Stomach (tissue), 19 donors: ENCODE measurements at places on chromosomes 2 and 18. TPM values are rescaled to one million over a fixed set of nuclear protein-coding genes. Genes with fewer than 3 reads are reported as not detected.

GRCh38 chr2:230737300-230737699 lies 24.7 kb downstream of the CAB39 start:
- DNase-seq, result no peak

DNA sequence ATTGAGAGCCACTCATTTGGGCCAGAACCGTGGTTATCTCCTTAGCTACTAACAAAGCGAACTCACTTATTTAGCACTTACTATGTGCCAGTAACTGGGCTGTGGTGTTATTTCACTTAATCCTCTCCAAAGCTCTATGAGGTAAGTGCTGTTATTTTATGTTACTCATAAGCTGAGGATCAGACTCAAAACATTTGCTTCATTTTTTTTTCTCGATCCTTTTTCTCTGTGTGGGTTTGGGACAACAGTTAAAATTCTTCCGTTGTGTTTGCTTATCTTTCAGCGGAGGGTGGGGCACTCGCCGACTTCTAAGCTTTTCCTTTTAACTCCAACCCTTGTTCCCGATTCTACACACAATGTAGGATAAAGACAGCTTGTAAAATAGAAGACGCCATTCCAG lies 52.8 kb downstream of the TMEM178A start:
- DNase-seq, result no peak

Gene CRYGD
- total RNA-seq, result not detected

GRCh38 chr2:206557321-206557720 lies 85.0 kb upstream of the FAM237A start:
- no peak for DNase-seq

DNA sequence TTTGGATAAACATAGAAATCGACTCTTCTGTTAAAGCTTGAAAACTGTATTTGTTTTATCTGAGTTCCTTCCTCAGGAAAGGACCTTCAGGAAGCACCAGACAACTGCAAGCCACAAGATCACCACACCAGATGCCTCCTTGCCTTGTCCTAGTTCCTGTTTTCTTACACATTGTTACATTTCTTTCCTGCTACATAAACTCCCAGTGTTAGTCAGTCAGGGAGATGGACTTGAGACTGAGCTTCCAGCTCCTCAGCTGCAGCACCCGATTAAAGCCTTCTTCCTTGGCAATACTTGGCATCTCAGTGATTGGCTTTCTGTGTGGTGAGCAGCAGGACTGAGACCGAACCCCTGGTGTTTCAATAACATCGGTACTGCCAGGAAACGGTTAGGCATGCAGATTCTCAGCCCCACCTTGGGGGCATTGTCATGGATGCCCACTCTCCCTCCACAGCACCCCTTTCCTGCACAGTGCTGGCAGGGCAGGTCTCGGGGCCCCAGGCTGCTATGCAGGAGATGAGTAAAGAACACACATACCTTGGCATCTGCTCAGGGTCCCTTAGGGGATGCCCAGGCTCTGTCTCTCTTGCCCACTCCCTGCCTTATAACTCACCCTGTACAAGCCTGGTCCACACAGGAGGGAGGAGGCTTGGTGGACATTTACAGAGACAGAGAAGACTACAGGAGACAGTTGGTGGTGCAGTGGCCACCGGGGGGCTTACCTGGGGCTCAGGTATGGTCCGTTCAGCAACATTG lies 32.6 kb downstream of the ANKMY1 start:
- DNase-seq, result no peak

- no peak for DNase-seq
Observed at GRCh38 chr18:45751766-45752165, 27.8 kb downstream of the SLC14A1 start.

DNA sequence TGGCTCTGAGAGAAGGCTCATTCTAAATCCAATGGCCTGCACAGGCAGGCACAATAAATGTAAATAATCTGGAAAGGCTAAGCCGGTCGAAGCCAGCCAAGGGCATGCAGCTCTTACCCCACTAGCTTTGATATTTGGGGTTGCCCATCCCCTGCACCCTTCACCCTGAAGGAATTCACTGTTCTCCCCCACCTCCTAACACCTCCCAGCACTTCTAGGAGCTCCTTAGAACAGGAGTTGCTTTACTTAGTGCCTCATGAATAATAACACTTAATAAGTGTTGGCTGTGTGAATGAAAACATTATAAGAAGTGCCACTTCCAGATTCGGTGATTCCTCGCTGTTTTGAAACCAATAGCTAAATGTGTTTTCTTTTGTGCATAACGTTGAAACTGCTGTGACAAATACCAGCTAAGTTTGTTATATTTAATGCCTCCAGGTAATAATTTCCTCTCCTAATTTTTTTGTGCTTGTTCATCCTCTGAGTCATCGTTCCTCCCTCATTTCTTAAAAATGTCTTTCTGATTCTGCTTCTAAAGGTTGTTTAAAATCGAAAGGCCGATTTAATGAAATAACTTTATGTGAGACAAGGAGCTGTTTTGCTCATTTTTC lies 458.8 kb downstream of the METTL4 start:
- no peak for DNase-seq

DNA sequence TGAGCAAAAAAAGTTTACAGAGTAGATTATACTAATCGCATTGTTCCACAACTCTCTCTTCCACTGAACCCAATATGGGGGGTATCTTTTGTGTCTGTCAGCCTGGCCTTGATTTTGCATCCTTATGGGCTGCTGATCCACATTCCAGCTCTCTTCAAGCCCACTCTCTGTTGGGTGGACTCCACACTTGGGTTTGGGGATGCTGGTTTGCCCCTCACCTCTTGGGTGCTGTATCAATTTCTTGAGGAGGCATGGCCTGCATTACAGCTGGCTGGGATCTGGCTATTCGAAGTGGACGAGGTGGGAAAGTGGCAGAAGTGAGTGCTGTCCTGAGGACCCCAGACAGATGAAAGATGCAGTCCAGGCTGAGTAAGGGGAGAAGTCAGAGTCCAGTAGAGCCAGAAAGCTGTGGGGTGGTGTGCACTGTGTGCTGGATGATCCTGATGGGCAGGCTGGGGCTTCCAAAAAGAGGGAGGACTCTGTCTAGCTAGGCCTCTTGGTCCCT lies 141.4 kb downstream of the CAPN13 start:
- no peak for DNase-seq

- no peak for DNase-seq
Observed at GRCh38 chr2:105379741-105380186, 19.1 kb downstream of the FHL2 start.

DNA sequence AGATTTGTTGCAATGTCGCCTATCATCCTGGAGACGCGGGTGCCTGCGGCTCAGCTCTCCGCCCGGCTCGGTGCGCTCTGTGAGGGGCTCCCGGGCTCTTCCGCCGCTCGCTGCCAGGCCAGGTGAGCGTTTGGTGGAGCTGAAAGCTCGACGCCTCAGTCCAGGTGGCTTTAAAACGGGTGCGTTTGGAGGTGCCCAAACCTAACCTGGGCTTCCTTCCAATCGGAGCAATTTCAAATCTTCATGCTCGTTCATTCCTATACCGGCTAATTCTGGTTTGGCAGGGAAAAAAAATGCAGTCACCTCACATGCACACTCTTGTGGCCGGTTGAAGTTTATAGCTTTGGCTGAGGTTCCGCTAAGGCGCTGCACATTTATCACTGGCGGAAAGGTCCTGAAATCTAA lies at the start of gene SLC16A14:
Gene SLC16A14 (minus strand): TSS at position 274 of the 405 bp plus-strand sequence. CDS start 9,572 bp downstream, outside the sequence.
- DNase-seq, result peak; percentile 90

GRCh38 chr2:157764386-157764785 lies 111.7 kb downstream of the ACVR1 start:
- no peak for DNase-seq

GRCh38 chr2:186554429-186554828 lies 35.4 kb upstream of the ITGAV start:
- no peak for DNase-seq

DNA sequence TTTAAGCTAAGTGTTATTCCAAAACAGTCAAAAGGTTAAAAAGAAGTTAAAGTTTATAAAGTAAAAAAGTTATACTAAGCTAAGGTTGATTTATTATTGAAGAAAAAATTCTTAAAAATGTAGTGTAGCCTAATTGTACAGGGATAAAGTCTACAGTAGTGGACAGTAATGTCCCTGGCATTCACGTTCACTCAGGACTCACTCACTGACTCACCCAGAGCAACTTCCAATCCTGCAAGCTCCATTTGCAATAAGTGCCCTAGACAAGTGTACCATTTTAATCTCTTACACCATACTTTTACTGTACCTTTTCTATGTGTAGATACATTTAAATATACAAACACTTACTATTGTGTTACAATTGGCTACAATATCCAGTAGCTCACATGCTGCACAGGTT lies 86.1 kb downstream of the CACNB4 start:
- no peak for DNase-seq

GRCh38 chr18:47254341-47254939 lies 3.0 kb upstream of the SKOR2 start:
- no peak for DNase-seq

DNA sequence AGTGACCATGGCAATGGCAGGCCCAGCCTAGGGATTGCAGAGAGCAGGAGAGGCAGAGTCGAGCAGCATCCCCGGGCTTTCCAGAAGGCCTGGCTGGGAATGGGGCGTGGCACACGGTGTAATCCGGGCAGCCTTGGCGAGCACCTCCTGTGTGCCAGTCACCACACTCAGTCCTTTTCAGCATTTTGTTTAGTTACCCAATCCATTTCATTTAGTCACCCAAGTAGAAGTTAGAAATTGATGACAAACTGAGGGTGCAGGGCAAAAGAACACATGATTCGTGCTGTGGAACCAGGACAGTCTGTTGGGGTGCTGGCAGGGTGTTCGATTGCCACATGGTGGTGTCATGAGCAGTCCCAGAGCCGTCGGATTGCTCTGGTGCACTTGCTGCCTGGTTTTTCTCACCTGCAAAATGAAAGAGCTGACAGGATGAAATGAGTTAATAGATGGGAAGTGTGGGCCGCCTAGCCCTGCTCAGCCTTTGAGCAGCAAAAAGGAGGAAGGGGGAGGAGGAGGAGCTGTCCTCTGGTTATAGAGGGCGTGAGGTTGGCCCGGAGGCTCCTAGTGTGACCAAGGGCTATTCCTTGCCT lies 299.4 kb downstream of the AGAP1 start:
- no peak for DNase-seq

- no peak for DNase-seq
Observed at GRCh38 chr2:198177040-198177439, 372.6 kb downstream of the PLCL1 start.

DNA sequence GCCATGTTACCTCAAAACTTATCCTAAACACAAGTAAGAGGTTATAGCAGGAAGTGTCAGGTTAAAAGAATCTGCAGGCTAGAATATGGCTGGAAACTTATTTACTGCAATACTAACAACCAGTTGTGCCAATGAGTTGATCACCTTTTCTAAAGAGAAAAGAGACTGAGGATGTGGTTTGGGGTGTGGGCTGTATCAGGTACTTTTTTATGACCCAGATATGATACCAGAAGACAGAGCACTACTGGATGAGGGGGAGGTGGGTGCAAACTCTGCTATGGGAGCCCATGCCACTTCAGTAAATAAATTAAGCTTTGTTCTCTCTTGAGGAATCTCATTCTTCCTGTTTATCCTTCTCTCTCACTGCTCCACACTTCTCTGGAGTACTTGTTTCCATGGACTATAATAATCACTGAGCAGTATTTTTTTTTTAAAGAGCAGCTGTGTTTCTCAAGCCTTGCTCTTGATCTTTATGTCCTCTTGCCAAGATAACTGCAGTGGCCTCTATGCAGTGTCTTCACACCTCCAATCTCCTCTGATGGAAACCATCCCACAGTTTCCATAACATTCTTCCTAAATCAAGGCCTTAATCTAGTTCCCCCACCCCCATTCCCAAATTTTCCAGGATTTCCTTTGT lies 51.2 kb upstream of the NOSTRIN start:
- DNase-seq, result peak; percentile 43

DNA sequence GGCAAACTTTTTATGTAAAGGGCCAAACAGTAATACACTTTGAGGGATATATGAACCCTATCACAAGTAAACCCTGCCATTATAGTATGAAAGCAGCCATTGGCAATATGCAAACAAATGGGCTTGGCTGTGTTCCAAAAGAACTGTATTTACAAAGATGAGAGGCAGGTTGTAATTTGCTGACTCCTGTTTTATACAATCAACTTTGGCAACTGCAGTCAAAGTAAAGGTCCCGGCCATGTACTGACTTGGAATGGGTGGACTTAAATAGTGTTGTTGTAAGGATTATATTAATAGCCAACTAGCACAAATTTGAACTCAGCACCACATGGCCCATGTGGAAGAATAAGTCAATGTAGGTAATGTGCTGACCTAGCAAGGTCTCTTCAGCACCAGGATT lies 223.4 kb downstream of the WDPCP start:
- DNase-seq, result no peak

DNA sequence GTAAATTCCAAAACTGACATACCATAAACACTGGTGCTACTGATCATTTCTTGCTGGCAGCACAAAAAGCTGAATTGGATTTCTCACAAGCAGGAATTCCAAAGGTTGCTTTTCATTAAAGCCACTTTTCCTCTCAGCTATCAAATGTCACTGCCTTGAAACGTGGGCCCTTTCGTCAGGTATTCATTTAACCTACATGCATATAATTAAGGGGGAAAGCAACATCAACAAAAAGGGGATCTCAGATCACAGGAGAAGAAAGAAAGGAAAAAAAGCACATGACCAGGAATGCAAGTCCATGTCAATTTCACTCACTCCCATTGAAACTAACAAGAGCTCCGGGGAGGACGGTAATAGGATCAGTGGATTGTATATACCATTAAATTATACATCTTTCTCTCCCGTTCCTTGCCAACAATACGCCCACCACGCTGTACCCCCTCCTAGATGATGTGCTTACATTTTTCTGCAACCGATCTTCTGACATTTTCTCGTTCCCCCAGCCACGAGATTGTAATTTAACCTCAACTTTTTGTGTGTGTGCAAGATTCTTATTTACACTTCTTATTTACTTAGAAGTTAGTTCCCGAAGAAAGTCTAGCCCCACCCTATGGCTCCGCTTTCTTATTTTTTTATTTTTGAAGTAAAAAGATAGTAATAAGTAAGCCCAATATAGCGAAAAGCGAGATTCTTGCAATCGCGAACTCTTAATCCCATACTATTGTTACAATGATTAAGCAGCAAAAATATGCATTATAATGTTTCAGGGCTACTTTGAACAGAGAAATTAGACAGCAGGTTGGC lies 725 bp downstream of the FIGN start:
- no peak for DNase-seq

GRCh38 chr2:25305775-25306174 lies 36.0 kb downstream of the DNMT3A start:
- DNase-seq, result no peak

DNA sequence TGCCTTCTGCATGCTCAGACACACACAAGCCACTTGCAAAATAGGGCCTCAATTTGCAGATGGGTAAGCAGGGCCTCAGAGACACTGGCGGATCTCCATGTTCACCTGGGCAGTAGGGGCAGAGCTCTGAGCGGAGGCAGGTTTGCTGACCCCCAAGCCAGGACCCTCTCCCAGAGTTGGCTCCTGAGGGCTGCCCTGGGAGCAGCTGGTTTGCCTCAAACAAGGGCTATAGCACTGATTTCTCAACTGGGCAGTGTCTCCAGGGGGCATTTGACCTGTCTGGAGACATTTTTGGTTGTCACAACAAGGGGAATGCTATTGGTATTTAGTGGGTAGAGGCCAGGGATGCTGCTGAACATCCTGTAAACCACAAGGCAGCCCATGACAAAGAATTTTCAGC lies 11.6 kb downstream of the GLI2 start:
- DNase-seq, result no peak

Gene VWA3B
- not detected for total RNA-seq
